ENCODE measurements at places on chromosomes 1 and 21.
A peak's percentile ranks its signal among the peaks of the same experiment; 100 is the strongest.

DNA sequence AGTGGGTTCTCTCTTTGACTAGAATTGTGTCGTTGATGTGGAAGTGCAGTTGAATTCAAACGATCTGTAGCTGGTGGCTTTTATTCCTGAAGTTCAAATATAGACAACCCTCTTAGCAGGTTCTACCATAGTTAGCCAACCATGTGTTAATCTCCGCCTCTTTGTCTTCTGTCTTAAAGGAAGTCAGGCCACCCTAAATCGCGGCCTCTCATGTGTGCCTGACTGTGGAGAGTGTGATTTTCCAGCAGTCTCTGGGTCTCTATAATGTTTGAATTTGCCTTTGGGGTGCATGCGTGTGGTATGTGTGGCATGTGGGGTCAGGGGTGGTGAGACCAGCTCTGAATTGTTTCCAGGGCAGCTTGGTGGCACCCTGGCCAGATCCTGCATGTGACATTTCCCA, 244.9 kb downstream of the DISC1 start:
- DNase-seq = no peak

DNA sequence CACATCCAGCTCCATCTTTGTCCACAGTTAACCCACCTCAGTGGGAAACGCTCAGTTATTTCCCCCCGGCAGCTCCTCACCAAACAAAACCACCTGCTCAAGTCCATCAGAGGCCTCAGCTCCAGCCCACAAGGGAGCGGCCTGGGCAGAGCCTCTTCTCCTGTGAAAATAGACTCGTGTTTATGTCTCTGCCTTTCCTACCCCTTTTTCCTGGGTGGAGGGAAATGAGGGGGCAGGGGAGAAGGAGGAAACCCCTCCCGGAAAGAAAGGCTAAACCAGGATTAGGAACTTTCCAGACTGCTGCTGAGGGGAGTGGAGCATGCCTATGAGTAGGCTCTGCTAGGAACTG, 81.6 kb downstream of the PAX7 start:
- DNase-seq = no peak

DNA sequence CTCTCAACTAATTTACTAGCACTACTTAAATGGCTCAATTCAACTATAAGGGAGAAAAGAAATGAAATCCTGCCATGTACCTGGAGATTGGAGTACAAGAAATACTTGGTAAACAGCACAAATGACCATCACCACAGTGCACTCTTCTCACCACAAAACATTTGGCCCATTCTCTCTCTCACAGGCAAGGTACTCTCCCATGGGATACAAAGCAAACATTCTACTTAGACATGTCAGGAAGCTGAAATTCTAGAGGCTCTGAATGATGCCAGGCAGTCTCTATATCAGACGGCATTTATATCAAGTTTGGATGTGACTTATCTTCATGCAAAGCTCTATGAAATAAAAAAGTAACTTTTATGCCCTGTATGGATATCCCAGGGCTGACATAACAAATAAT, 72.5 kb downstream of the DPT start:
- no peak for DNase-seq

DNA sequence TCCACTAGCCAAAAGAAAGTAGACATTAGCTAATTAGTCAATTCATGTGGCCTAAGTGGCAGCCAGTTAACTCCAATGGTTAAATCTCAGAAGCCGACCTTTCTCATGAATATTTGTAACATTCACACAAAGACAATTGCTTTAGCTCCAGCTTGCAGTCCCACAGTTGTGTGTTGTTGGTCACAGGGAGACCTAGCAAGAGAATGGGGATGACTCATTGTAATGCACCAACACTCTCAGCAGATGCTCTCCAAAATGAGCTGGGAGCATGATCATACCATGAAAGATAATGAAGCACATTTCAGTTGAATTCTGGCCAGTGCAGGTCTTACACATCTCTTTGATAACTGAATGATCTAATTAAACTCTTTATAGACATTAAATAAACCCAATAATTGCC, 160.4 kb downstream of the HLX start:
- peak; percentile 10 for DNase-seq

- DNase-seq = no peak
Observed at GRCh38 chr21:39321424-39321823, 8.0 kb upstream of the BRWD1 start.
